Hepatocyte (in vitro differentiated cells): ENCODE measurements at places on chromosomes 16 and 17. TPM values are rescaled to one million over a fixed set of nuclear protein-coding genes. Genes with fewer than 3 reads are reported as not detected.

Gene GID4
- polyA plus RNA-seq: 4.7 and 6.7 TPM in 2 replicates

Gene LGALS3BP
- polyA plus RNA-seq: 787 and 811 TPM in 2 replicates

Gene UBE2Z
- 66.7 and 73.7 TPM in 2 replicates for polyA plus RNA-seq

Gene CCDC78
- 5.8 and 6.8 TPM in 2 replicates for polyA plus RNA-seq

Gene HAS3
- polyA plus RNA-seq: 0.19 TPM in 1 of 2 replicates, not detected in the other

Gene TUBB3
- 69.3 and 70.0 TPM in 2 replicates for polyA plus RNA-seq

Gene RAPGEFL1
- 4.2 and 6.0 TPM in 2 replicates for polyA plus RNA-seq

Gene DHRS7C
- polyA plus RNA-seq: 0.19 TPM in 1 of 2 replicates, not detected in the other

Gene KRTAP2-2
- not detected in 2 replicates for polyA plus RNA-seq

Gene FBXO39
- 0.28 TPM in 1 of 2 replicates, not detected in the other for polyA plus RNA-seq

Gene TP53TG3C
- polyA plus RNA-seq: not detected in 2 replicates

Gene FBXW10
- polyA plus RNA-seq: not detected in 2 replicates

Gene CA4
- 6.1 and 9.8 TPM in 2 replicates for polyA plus RNA-seq

Gene TMC6
- 57.9 and 62.8 TPM in 2 replicates for polyA plus RNA-seq
